ENCODE measurements at places on chromosomes 7 and 10.

GRCh38 chr7:32916006-32916405 is 24.4 kb upstream of the KBTBD2 start:
- no peak for DNase-seq

DNA sequence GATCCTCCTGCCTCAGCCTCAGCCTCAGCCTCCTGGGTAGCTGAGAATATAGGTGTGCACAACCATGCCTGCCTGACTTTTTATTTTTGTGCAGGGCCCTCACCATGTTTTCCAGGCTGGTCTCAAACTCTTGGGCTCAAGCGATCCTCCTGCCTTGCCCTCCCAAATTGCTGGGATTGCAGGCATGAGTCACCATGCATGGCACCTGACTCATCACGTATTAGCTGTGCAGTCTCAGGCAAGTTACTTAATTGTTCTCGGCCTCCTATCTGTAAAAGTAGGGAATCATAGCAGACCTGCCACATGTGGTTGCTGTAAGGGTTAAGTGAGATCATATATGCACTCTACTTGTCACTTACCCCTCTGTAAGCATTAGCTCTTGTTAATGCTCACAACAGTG is 117.2 kb downstream of the ANLN start:
- no peak for DNase-seq

GRCh38 chr10:122786269-122786668 is 59.4 kb downstream of the CUZD1 start:
- DNase-seq = no peak

DNA sequence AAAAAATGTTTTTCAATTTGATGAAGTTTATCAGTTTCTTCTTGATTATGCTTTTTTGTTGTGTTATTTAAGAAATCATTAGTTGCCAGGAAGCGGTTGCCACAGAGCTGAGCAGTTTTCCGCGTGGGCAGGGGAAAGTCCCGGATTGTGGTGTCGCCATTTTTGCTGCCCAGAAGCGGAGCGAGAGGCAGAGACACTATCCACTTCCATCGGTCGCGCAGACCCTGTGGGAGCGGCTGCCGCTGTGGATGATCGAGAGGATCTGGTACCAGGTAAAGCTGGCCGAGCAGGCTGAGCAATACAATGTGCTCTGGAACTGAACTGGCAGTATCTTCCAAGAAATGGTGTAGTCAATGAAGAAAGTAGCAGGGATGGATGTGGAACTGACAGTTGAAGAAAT is 119.8 kb downstream of the ZNF736 start:
- DNase-seq = no peak

GRCh38 chr7:42283553-42283952 is 46.5 kb upstream of the GLI3 start:
- DNase-seq = no peak

GRCh38 chr10:90575125-90575524 is 282.7 kb downstream of the HTR7 start:
- DNase-seq = no peak

GRCh38 chr10:131771634-131772358 is 129.0 kb upstream of the PPP2R2D start:
- no peak for DNase-seq

DNA sequence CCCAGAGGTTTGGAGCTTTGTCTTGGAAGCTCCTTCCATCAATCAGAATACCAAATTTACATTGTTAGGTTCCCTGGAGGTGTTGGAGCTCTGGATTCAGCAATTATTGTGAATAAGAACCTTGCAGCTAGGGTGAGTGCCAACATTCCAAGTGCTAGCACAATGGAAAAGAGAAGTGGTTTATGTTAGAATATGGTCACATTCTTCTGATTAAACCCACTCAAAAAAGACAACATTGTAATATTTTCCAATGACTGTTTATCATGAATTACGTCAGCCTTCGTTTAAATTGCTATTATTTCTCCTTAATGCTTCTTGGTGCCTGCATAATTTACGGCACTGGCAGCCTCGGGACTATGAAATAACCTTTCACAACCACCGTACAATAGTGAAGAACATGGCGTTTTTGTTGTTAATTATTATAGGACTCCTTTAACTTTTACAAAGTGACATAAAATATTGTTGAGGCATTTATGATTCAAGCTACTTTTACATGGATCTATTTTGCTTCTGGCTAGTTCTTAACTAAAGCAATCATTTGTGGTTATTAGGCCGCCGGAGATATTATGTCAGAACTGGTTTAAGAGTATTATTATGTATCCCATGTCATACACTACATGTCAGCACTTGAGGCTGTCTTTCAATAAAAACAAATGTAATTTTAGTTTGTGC is 117.7 kb downstream of the ARID5B start:
- DNase-seq = no peak

DNA sequence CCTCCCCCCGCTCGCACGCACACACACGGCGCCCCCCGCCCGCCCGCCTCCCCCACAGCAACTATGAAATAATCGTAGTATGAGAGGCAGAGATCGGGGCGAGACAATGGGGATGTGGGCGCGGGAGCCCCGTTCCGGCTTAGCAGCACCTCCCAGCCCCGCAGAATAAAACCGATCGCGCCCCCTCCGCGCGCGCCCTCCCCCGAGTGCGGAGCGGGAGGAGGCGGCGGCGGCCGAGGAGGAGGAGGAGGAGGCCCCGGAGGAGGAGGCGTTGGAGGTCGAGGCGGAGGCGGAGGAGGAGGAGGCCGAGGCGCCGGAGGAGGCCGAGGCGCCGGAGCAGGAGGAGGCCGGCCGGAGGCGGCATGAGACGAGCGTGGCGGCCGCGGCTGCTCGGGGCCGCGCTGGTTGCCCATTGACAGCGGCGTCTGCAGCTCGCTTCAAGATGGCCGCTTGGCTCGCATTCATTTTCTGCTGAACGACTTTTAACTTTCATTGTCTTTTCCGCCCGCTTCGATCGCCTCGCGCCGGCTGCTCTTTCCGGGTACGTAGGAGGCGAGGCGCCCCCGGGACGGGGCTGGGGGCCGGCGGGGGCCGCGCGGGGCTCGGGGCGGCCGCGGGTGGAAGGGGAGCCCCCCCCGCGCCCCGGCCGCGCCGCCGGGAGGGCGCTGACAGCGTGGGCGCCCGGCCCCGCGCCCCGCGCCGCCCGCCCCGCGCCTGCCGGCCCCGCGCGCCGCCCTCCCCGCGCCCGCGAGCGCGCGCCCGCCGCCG is 441 bp downstream of the BMI1 start:
- no peak for DNase-seq

DNA sequence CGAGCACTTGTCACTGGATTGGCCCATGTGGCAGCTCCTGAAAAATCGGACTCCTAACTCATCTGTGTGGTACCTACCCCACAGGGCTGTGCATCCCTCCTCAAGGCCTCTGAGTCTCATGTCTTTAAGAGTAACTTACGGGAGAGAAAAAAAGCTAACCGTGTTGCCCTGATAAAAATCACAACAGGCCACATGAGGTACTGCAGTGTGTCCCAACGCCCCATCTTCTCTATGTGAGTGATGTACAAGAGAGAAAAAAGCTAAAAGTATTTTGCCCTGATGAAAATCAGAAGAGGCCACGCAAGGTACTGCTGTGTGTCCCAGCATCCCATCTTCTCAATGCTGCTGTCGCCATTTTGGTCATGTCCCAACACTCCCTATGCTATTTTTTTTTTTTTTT is 41.2 kb upstream of the ADRB1 start:
- no peak for DNase-seq

DNA sequence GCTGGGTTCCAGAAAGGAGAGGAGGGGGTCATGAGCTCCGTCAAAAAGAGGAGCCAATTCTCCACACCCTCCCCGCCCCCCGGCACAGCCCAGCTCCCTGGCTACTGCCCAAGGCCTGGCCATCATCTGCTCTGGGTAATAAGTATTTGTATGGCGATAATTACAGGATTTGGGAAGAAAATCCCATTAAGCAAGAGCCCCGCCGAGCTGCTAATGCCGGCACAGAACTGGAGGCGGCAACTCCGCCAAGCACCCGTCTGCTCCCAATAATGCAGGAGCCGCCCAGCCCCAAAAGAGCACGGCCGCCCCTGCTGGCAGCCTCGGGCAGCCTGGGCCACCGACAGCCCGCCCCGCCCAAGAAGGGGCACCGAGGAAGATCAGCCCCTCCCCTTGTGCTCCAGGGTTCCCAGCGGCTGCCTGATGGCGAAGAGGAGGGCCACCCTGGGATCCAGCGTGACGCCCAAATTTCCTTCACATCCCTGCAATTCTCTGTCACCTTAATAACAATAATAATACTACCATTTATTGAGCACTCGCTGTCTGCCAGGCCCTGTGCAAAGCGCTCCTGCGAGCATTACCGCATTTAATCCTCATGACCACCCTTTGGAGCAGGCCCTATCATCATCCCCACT is 5.9 kb downstream of the SLIT1 start:
- no peak for DNase-seq

DNA sequence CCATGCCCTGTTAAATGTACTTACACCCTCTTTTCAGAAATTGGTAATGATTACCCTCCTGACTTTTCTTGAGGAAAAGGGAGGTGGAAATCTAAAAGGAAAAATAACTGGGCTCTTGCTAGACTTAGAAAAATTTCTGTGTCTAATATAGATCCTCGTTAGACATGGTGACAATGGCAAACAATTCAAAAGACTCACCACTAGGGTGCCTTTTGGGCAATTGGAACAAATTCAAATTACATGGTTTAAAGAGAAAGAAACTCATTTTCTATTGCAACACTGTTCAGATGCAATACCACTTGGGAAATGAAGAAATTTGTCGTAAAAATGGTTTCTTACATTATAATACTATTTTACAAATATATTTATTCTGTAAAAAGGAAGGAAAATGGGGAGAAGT is 950.1 kb downstream of the GRM8 start:
- no peak for DNase-seq

DNA sequence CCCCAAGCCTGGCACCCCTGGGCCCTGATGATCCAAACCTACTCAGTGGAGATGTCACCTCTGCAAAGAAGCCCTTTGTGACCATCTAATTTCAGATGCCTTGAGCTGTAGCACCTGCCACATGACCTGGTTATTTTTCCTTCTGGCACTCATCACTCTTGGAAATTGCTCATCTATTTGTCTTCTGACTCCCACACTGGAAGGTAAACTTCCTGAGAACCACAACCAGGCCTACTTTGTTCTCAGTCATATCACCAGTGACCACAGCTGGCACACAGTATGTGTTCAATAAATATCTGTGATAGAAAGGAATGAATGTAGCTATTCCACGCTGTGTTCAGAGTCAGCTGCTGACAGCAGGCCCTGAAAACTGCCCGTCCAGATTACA is 97.1 kb downstream of the SH3PXD2A start:
- DNase-seq = no peak

DNA sequence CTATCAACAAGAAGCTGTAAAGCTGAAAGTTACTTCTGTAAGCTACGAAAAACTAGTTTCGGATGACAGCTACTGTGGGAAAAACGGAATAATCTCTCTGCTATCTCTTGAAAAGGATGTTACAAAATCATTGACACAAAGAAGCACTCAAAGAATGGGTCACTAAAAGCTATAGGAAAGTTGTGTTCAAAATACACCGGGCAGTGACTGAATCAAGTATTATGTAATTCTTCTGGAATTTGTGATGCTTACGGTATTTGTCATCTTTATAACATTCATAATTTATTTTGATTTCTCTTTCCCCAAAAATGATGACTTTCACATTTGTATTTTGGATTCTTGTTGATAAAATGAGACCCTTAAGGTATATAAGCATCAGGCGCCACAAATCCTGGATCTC is 112.1 kb upstream of the KLF6 start:
- DNase-seq = no peak

- DNase-seq = no peak
These were observed 137.3 kb upstream of the ZMIZ1 start for GRCh38 chr10:78931321-78932053.

DNA sequence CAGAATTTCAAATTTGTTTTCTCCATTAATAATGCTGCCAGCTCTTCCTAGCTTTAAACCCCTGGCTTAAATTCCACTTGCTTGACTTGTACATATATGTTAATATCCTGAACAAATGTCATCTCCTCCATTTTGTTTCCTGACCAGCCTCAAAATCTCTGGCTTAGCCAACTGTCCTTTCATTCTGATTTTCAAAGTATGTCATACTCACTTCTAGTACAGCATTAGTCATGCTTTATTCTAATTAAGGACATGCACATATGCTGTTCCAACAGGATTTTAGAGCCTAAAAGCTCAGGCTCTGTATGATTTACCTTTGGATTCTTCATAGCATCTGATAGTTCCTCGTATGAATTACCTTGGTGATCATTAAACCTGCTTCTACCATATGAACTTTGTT is 158.3 kb downstream of the ZNF438 start:
- no peak for DNase-seq
